Osteoblast (primary cell): ENCODE measurements at places on chromosomes 4 and X. TPM values are rescaled to one million over a fixed set of nuclear protein-coding genes. Genes with fewer than 3 reads are reported as not detected.

GRCh38 chr4:25310066-25310802, 2.3 kb upstream of the ZCCHC4 start:
- DNase-seq, result no peak

DNA sequence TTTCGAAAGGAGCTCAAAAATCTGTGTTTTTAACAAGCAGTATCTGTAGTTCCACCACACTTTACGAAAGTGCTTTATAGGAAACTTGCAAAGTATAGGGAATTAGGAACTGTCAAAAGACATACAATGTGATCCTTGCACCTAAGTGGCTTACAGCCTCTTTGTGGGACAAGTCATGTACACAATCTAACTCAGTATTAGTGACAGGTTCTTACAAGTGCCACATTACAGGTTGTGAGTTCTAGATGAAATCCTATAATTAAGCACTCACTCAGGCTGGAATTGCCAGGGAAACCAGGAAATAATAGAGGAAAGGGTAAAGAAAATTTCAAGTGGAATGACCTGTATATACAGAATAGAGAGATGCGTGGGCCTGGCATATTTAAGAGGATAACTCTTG, 567.3 kb upstream of the ATOH1 start:
- DNase-seq, result no peak

DNA sequence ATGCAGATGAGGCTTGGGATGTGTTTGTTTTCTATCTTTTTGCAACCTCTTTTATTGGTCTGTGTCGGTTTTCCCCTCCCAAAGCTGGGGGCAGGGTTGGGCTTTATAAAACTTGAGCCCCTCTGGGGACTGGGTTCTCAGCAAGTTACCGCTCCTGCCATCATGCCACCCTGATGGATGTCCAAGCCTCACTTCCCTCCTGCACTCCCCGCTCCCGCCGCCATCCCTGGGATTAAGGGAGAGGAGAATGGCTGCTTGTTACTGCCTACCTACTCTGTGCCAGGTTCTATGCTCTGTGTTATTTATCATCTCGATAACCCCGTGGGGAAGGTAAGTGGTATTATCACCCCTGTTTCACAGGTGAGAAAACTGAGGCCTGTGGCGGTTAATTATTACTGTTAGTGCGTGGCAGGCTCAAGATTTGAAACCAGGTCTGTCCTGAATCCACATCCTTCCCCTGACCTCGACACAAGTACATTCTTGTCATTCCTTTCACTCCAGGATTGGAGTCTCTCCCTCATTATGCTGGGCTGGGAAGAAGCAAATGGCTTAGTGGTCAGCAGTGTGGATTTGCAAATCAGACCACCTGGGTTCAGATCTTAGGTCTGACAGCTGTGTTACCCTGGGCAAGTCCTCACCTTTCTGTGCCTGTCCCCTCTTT, 4.5 kb downstream of the UBA1 start:
- peak; percentile 37 for DNase-seq

The JADE3 gene
- 4.7 and 5.0 TPM in 2 replicates for total RNA-seq

The IL21 gene
- not detected in 2 replicates for total RNA-seq

GRCh38 chr4:186039697-186040096, 29.3 kb upstream of the TLR3 start:
- DNase-seq, result no peak
